ENCODE measurements at places on chromosomes 1 and 21.
A peak's percentile ranks its signal among the peaks of the same experiment; 100 is the strongest.

GRCh38 chr1:96544831-96545221 lies 176.8 kb upstream of the PTBP2 start:
- DNase-seq: no peak

GRCh38 chr1:1191734-1192133 lies 14.7 kb downstream of the TNFRSF18 start:
- no peak for DNase-seq

GRCh38 chr1:231828182-231828920 lies 201.8 kb downstream of the DISC1 start:
- no peak for DNase-seq

DNA sequence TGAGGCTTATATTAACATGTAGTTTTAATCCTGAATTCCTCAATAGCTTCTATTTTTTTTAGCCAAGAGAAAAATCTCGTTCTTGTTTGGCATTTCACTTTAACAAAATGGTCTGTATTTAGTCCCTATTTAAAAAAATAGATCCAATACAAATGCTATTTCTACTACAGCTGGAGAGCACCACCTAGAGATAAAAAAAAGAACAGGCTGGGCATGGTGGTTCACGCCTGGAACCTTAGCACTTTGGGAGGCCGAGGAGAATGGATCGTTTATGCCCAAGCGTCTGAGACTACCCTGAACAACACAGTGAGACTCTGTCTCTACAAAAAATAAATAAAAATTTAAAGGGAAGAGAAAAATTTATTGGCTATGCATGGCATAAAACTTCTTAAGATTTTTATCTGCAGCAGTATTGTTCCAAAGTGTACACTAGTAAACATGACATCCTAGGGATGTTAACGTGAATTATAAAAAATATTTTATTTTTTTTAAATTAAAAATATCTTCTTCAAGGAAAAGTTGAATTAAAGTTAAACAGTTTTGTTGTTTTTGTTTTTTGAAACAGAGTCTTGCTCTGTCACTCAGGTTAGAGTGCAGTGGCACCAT lies 4.4 kb downstream of the ST7L start:
- DNase-seq: no peak

DNA sequence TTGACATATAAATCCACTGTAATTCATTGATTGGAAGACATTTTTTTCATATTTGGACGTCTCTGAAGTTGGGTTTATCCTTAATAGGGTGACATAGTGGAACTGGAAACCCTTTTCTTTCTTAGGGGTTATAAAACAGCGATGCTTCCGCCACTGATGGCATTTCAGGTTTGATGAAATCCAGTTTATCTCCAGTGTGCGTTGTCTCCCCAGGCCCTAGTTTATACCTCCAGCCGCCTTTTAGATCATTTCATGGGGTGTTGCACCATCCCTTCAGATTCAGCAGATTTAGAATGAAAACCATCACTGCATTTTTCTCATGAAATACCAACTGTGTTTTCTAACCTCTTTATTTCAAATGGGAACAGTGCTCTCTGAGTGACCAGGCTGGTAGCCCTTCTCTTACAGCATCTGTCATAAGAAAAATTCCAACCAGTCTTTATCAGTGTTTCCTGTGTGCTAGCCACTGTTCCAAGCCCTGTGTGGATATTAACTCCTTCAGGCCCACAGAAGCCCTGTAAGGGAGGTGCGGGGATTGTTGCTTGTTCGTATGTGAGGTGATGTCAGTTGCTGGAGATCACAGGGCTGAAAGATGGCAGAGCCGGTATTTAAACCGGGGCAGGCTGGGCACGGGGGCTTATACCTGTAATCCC lies 19.0 kb downstream of the H6PD start:
- DNase-seq: no peak

DNA sequence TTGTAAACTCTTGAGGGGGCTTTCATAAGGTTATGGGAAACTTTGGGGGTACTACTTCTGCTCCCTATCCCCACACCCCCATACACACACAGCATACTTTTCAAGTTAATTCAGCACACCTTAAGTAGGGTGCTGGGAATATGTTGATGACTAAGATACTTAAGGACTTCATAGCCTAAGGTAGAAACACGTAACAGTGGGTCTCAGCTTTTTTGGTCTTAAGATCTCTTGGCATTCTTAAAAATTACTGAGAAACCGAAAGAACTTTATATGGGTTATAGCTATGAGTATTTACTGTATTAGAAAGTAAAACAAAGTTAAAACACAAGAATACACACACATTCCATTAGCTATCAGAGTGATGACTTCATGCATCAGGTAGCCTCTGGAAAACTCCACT lies 2.1 kb downstream of the OTUD3 start:
- no peak for DNase-seq

- no peak for DNase-seq
These were observed 3.3 kb upstream of the SHISAL2A start for GRCh38 chr1:52629667-52630066.

DNA sequence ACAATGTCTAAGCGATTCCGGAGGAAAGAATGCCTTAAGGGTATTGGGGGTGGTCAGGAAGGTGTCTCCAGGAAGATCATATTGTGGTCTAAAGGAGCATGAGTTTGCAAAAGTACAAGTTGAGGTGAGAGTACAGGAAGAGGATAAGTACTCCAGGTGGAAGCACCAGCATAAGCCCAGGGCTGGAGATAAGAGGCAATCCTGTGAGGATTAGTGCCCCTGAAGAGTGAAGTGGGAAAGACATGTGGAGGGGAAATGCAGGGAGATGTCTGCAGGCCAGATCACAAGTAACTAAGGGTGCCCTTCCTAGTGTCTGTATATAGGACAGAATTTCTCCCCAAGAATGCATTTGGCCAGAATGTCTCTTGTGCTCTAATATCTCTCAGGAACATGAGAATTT lies 188.3 kb upstream of the DPT start:
- DNase-seq: no peak

DNA sequence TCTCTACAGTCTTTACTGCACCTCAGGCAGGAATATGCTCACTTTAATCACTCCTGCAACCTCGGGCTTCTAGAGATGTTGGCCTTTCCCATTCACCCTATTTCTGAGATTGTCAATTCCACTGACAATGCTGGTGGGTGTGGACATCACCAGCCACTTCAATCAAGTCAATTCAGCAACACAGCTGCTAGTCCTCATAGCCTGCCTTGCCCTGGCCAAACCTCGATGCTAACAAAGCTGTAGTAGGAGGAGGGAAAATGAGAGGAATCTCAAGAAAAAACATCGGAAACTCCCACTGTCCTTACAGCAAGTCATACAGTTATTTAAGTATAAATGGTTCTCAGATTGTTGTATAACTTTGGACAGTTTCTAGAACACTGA lies 155.0 kb downstream of the KCNH1 start:
- no peak for DNase-seq

- DNase-seq: no peak
These were observed 92.9 kb downstream of the LTN1 start for GRCh38 chr21:28899744-28900143.

DNA sequence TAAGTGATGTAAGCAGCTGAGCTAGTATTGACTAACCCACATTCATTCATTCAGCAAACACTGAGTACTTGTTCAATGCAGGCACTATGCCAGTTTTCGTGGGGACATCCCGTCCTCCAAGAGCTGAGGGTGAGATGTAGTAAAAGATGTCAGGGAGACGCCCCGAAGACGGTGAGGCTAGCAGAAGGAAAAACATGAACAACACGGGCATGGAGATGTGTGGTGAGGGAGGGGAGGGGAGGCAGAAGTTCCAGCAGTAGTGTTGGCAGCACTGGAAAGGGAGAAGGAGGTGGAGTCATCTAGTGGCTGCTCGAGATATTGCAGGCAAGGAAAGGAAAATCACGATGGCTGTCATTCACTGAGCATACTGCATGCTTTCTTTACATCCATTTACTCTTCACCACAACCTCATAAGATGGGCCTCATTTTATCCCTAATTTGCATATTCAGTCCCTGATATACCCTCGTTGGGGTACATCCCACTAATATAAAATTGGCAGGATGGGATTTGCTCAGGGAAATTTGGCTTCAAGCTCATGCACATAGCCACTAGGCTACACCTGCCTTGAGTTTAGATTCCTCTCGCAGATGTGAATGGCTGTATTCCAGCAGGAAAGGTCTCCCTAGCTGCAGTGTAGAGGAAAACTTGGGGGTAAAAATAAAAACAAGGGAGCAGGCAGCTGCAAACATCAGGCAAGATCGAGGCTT lies 14.5 kb downstream of the PDZK1IP1 start:
- peak; percentile 49 for DNase-seq

DNA sequence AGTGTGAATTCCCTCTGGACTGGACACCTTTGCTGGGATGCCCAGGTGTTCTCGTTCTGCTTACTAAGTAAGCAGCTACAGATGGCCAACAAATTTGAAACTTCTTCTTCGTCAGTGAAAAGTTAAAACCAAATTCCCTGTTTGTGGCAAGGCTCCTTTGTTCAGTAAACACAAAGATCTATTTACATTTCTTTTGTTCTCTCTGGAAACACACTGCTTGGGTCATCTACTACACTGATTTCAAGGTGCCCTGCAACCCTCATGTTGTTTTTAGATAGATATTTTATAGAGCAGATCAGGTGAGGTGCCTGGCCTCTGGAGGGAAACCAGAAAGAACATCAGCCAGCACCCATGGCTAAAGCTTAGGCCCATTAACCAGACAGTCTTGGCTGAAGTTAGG lies 157.2 kb upstream of the UBE2U start:
- DNase-seq: no peak

GRCh38 chr1:152960452-152961044 lies 9.9 kb upstream of the SPRR4 start:
- no peak for DNase-seq

- peak; percentile 41 for DNase-seq
These were observed at the start of gene MR1 for GRCh38 chr1:181033799-181034451. TSS of gene MR1 (plus strand) at chr1:181033983. CDS start at chr1:181034008, 25 bp downstream.

GRCh38 chr1:61419657-61420056 lies 305.3 kb downstream of the TM2D1 start:
- DNase-seq: no peak

DNA sequence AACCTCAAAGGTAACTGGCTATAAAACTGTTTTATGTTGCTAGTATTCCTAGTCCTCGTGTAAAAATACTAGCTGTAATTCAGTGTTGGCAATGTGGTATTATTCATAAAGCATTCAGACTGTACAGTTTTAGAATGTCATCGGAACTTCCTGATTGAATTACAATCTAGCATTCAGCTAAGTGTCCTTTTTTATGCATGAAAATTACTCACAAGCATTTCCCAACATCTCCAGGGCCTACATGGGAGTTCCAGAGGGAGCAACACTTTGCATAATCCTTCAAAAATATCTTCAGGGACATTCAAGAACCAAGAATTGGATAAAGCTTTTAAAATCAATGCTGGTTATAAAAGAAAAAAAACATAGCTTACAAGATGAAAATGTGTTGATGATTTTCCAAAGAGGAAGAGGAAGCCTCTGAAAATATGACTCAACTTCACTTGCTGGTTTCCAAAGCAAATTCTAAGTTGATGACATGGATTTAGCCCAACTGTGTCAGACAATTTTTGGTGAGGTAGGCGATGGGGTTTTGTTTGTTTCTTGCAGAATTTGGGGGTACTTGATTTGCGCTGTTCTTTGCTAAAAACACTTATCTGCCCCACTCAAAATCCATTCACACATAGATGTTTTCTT lies 137.8 kb downstream of the SLC44A5 start:
- no peak for DNase-seq

DNA sequence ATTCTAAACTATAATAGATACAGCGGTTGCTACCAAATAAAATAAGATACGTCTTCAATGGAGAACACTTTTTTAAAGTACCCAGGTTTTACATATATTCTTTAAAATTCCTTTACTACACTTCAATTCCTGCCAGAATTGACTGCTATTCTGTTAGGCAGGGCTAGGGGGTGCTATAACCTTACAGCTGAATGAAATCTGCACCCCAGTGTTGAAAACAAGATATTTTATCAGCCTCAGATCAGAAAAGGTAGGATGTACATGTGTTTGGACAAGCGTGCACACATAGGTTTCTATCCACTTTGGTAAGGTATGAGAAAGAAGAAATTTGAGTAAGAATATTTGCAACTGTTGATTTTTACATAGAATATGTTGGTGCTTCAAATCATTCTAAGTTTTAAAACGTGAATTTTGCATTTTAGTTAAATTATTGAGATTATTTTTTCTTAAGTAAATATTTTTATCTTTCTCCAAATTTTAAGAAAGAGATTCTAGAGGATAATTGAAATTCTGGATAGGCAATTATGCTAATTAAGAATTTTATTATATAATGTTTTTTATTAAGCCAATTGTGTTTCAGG lies 490.8 kb upstream of the ADGRL4 start:
- no peak for DNase-seq

GRCh38 chr1:35659589-35659988 lies 18.3 kb upstream of the PSMB2 start:
- DNase-seq: no peak

- DNase-seq: no peak
These were observed 98.3 kb downstream of the BACH1 start for GRCh38 chr21:29396951-29397455.

- no peak for DNase-seq
These were observed 9.3 kb upstream of the ST6GALNAC3 start for GRCh38 chr1:76065270-76065669.

DNA sequence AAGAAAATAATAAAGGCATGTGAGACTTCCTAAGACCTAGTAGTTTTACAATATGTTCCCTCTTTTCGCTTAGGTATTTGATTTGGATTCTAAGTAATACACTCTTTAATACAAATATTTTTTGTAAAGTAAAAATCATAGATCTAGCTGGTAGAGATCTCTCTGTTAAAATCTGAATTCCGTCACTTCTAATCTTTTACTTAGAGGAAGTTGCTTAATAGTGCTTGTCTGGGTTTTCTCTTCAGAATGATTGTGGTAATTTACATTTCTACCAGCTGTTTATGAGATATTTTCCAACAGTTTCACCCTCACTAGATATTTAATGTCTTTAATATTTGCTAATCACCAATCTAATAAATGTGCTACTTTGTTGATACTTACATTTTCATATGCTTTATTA lies 23.3 kb downstream of the RBM11 start:
- DNase-seq: no peak

- no peak for DNase-seq
These were observed 151.7 kb upstream of the HMGB4 start for GRCh38 chr1:33712186-33712585.

DNA sequence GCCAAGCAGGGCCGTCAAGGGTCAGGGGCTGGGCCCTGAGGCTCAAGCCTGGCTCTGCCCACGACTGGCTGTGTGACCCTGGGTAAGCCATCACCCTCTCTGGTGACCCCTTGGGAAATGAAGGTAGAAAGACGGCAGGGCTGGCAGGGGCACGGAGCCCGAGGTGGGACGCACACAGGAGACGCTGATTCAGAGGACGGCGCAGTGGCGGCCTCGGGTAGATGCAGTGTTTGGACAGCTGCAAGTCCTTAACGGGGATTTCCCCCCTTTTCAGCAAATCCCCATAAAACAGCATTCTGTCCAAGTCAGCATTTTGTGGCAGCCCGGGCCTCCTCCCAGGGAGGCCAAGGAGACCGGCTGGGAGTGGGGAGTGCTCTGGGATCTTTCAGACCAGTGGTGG lies 16.7 kb downstream of the COL8A2 start:
- DNase-seq: no peak

GRCh38 chr1:52209429-52209828 lies 67.5 kb downstream of the ZFYVE9 start:
- DNase-seq: no peak

GRCh38 chr21:38140207-38140903 lies 116.4 kb upstream of the KCNJ15 start:
- no peak for DNase-seq
